ENCODE measurements at places on chromosomes 2 and 18.

- no peak for DNase-seq
Measured at GRCh38 chr2:4539121-4539520, 835.7 kb downstream of the DCDC2C start.

- peak; percentile 62 for DNase-seq
Measured at GRCh38 chr2:196234672-196235071, 63.3 kb upstream of the STK17B start.

GRCh38 chr18:64082054-64082453 lies 66.8 kb downstream of the LINC00305 start:
- DNase-seq = no peak

DNA sequence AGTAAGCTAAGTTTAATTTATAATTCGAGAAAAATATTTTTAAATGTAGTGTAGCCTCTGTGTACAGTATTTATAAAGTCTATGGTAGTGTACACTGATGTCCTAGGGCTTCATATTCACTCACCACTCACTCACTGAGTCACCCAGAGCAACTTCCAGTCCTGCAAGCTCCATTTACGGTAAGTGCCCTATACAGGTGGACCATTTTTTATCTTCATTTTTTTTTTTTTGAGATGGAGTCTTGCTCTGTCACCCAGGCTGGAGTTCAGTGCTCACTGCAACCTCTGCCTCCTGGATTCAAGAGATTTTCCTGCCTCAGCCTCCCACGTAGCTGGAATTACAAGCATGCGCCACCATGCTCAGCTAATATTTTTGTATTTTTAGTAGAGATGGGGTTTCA lies 104.2 kb downstream of the PDCL3 start:
- DNase-seq = no peak

GRCh38 chr2:132374961-132375360 lies 41.6 kb upstream of the GPR39 start:
- DNase-seq = no peak

DNA sequence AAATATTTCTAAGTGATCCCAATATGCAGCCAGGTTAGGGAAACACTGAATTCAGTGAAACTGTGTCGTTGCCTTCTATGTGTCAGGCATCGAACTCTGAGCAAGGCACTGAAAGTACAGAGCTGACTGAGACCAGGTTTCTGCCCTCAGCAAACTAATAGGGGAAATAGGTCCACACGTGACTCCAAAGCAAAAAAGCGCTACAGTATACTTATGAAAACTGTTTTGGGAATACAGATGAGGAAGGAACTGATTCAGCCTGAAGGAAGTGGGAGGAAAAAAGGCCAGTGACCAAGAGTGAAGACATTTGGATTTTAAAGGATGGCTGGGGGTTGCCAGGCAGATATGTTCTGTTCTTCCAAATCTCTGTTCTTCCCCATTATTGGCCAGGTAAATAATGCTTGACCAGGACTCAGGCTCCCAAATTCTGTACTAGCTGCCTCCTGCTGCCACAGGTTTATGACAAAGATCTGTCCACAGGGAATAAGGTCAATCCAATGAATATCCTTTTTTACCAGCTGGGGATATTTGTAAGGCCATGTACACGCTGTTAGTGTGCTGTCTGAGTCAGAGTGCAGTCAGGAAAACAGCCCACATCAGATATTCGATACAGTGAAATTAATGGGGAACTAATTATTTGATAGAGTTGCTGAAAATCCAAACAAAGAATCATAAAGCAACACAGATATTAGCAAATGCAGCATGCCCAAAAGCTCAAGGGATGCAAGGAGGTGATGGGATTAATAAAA lies 24.5 kb upstream of the INPP4A start:
- DNase-seq = no peak

- no peak for DNase-seq
Measured at GRCh38 chr2:32895424-32895823, 51.3 kb upstream of the LTBP1 start.

DNA sequence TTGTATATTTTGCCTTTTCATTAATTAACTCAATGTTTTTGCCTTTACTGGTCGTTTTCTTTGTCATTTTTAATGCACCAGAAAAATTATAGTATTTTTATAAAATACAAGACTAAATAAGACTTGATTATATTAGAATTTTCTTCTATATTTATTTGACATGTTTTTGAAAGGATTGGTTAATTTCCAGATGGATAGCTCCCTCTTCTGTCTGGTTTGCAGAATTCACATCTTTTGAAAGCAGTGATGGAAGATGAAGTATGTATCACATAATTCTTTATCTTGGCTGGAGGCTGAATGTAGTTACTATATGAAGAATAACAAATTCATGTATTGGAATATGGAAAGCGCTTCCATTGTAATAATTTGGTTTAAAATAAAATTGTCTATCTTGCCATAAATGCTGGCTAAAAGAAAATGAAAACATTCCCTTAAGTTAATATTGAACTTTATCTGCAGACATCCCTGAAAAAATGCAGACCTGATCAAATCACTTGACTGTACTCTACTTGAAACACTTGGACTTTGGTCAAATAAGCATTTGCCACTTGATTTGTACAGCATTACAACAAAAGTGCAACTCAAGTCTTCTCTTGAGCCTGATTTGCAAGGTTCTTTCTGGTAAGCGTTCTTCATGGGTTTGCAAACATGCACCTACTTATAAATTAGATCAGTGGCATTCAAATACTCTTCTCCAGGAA lies 86.3 kb upstream of the EFEMP1 start:
- DNase-seq = no peak

DNA sequence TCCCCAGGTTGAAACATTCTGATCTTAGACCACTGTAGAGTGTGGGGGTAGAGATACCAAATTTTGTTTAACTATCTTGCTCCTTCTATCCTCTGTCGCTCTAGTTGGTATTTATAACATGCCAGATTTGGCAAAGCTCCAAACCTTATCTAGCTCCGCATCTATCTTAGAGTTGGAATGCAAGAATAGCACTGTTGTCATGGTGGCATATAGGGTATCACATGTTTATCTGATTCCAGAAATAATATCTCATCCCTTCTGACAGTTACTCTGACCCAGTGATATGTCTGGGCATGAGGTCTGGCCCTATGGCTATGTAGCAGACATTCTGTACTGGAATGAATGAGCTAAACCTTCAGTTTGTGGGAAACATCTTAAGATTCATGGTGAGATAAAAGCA lies 51.7 kb downstream of the CABYR start:
- no peak for DNase-seq

DNA sequence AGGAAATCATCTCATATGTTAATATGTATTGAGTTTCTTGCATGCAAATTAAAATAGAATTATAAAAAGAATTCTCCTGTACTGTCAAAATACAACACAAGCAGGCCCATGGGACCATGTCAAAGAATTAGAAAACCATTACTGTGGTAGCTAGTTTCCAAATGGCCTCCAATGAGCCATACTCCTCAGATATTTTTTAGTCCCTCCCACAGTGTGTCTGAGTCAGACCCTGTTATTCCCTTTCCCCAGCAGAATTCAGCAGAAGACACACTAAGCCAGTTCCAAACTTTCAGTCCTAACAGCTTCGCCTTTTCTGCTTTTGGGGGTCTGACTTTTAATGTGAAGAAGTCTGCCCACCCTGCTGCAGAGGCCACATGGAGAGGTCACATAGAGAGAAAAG lies 86.7 kb downstream of the FIGN start:
- DNase-seq = no peak

- DNase-seq = no peak
Measured at GRCh38 chr18:50373561-50374219, 1.2 kb upstream of the SKA1 start.

DNA sequence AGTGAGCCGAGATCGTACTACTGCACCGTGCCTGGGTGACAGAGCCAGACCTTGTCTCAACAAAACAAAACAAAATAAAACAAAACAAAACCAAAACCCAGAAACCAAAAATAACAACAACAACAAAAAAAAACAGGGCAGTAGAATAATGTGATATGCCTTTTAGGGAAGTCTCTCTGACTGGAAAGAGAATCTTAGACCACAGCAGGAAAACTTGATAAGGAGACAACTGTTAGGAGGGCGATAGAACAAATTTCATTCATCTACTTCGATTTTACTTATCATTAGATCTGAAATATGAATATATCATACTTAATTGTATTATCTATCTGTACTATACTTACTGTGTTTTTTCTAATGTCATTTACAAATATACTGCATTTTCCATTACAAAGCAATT lies 109.0 kb upstream of the CNTNAP5 start:
- no peak for DNase-seq

DNA sequence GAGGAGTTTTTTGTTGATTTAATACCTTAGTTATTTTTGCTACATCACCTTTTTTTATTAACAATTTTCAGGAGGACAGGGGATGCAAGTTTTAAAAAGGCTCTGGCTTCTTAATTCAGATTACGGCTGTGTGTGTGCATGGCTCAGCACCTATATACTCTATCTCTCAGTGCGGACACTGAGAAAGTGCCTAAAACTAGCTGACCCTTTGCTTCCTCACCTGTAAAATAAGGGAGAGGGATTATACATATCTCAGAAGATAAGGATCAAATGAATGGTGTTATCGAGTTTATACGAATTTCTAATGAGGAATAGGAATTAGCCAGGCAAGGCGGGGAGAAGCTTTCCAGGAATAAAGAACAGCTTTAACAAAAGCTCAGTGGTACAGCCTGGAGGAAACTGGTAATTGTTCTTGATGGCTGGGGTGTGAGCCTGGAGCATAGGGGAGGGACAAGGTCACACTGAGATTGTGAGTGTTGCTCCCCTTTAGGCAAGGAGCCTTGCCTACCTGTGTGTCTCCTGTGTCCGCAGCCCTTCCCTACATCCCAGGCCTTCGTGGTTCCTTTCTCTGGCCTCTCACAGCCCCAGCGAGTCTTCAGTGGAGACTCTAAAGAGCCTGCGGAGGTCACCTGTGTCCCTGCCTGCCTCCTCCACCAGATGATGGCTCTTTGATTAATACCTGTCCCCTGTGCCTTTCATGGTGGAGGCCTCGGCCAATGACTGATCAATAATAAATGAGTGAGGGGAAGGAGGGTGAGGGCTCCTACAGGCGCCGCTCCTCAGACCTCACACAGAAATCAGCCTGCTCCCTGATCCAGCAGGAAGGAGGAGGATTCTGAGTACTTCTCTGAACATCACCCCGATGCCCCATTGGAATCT lies 92.7 kb downstream of the DDX1 start:
- DNase-seq = no peak

DNA sequence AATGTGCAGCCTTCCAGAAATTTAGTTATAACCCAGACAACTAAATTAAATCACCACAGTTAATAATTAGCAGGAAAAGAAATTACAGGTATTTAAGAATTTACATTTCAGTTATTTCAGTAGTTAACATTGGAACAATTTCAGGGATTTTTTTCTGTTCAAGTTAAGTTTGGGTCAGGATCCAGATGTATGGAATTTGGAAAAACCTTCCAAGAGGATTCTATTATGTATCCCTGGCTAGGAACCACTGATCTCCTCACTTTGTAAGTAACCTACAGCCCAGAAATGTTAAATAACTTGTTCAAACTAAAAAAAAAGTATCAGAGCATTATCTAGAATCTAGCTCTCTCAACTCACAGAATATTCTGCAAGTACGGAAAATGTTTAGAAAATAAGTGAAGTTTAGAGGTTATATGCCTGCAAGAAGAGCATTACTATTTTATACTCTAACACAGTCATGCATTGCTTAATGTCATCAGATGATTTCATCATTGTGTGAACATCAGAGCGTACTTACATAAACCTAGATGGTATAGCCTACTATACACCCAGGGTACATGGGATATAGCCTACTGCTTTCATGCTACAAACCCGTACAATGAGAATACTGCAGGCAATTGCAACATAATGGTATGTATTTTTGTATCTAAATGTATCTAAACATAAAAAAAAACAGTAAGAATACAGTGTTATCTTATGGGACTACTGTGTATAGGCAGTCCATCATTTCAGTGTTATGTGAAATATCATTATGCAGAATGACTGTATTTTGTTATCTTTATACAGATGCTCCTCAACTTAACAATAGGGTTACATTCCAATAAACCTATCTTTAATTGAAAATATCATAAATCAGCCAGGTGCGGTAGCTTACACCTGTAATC lies 6.1 kb downstream of the NCKAP1 start:
- no peak for DNase-seq

- DNase-seq = no peak
Measured at GRCh38 chr2:65024149-65024829, 31.9 kb upstream of the CEP68 start.

DNA sequence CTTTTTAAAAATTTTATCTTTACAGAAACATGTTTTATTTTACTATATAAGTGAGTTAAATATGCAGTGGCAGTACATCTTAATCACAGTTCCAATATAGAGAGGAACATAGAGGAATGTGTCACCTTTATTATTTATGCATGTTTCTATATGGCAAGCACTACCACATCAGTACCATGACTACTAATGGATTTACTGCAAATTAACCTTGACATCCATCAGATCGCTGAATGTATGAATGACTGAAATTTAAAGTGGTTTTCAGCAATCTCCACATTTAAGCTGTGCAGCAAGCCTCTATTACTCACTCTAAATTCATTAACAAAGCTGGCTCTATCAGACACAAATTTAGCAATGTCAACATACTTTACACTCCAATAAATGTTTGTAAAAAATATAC lies 790.6 kb downstream of the NRXN1 start:
- DNase-seq = no peak

- no peak for DNase-seq
Measured at GRCh38 chr2:10658041-10658913, 31.5 kb downstream of the NOL10 start.

Data from activated CD4-positive, alpha-beta T cell treated with anti-CD3 and anti-CD28 coated beads, Interleukin-2, amount 50 U/mL, for 48 hours (primary cell).